CD4-positive, alpha-beta memory T cell (primary cell): ENCODE measurements at places on chromosomes 7 and 10.

DNA sequence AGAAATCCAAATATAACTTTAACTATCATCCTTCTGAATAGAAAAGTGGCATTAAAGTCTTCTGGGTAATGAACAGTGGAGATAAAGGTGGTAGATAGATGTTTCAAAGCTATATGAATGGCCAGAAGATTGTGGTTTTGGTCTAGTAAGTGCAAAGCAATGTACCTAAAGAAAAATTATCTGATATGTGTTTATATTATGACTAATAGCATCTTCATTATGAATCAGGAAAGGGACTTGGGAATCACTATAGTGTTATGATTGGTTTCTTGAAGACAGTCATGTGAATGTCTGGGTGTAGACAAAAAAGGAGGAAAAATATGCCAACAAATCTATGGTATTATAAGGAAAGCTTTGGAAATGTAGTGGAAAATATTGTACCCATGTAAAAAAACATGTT lies 3.0 kb downstream of the ZNF518A start:
- no peak overlapping the region for H3K4me3 ChIP-seq
- H3K27ac ChIP-seq, result no peak overlapping the region
- no peak for DNase-seq

DNA sequence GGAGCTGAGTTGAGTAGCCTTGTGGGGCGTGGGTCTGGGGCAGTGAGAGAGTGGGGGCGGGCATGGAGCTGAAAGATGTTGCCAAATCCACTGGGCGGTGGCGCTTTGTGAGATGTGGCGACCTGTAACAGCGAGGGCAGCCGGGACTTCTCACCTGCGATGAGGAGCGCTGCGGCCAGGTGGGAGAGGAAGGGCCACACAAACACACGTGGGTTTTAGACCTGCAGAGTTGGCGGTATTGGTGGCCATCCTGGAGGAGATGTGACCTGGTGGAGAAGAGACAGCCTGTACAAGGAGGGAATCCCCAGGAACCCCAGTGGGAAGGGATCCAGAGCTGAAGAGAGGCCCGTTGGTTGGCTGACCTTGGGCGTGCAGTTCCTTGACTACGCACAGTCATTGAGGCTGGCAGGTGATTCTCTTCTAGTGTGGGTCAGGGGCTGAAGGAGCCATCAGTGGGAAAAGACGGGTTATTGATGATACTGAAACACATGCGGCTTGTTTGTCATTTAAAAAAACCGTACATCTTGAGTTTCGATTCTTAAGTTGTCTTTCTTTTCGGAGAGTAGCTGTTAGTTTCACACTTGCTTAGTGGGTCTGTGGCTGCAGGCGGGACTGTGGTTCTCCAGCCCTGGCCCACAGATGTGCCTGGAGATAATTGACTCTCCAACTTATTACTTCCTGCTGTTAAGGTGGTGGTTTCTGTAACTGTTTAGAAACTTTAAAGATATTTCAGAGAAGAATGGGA lies 2.4 kb downstream of the CHST12 start:
- peak; percentile 77 for DNase-seq
- H3K27me3 ChIP-seq, result no peaks in the 10 kb centered on the region
- peak overlapping the region; percentile 72 for H3K4me3 ChIP-seq
- H3K4me1 ChIP-seq, result peaks cover 66% of the 10 kb centered on the region
- H3K36me3 ChIP-seq, result no peaks in the 10 kb centered on the region

GRCh38 chr7:44811093-44811492 lies 14.6 kb downstream of the PPIA start:
- H3K36me3 ChIP-seq, result no peaks in the 10 kb centered on the region
- H3K27me3 ChIP-seq, result no peaks in the 10 kb centered on the region
- H3K27ac ChIP-seq, result no peak overlapping the region
- no peaks in the 10 kb centered on the region for H3K4me1 ChIP-seq

DNA sequence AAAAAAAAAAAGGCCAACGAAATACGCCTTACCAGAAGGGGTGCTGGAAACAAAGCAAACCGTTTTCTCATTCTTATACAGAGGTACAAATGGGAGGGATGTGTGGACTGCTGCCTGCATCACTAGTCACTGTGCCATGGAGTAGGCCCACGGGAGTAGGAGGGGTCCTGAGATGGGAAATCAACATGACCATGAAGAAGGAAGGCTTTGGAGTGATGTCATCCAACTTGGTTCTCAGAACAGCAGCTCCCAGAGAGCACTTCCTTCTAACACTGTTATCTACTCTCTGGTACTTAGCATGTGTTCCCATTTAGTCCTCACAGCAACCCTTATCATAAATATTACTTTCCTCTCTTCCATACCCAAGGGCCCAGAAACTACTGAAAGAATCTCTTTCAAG lies 60.0 kb upstream of the LRGUK start:
- H3K27me3 ChIP-seq, result no peaks in the 10 kb centered on the region
- DNase-seq, result no peak
- no peaks in the 10 kb centered on the region for H3K36me3 ChIP-seq
- H3K4me3 ChIP-seq, result no peak overlapping the region

DNA sequence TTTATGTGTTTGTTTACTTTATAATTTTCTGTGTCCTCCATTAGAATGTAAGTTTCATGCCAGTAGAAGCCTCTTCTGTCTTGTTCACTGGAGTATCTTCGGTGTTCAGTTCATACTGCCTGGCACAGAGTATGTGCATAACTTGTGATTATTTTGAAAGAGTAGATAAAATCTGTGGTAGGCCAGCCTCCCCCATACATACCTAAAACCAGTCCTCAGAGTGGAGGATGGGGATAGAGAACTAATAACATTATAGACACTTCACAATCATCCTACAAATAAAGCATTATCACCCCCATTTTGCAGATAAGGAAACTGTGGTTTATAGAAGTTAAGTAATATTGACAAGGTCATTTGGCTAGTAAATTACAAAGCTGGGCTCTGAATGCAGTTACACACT lies 28.0 kb downstream of the VIM start:
- H3K27ac ChIP-seq, result no peak overlapping the region
- no peaks in the 10 kb centered on the region for H3K27me3 ChIP-seq
- no peak for DNase-seq

DNA sequence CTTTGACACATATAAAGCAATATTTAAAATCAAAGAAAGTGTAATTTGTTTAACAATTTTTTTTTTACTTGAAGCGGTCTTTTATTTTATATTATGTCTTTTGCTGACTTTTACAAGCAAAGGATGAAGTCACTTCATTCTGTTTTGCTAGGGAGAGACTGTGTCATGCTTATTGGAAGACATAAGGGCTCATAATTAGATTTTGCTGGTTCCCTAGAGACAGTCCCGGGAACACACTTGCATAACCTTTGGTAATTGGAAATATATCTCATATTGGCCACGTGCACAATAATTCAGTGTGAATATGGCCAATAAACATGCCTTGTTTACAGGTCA lies 448 bp upstream of the NET1 start:
- no peaks in the 10 kb centered on the region for H3K27me3 ChIP-seq
- no peak overlapping the region for H3K27ac ChIP-seq
- H3K36me3 ChIP-seq, result no peaks in the 10 kb centered on the region

DNA sequence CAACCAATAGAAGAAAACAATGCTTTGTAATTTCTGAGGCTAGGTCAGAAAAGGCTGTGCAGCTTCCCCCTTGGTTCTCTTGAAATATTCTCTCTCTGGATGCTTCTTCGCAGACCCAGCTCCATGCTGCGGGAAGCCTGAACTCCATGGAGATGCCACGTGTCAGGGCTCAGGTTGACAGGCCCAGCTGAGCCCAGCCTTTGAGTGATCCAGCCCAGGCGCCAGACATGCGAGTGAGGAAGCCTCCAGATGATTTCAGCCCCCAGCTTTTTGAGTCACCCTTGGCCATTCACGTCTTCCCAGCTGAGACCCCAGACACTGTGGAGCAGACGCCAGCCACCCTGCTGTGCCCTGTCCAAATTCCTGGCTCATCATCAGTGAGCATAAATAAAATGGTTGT lies 378.4 kb upstream of the NRP1 start:
- no peaks in the 10 kb centered on the region for H3K36me3 ChIP-seq
- no peak overlapping the region for H3K4me3 ChIP-seq
- no peaks in the 10 kb centered on the region for H3K27me3 ChIP-seq
- no peak overlapping the region for H3K27ac ChIP-seq

- no peaks in the 10 kb centered on the region for H3K36me3 ChIP-seq
- no peaks in the 10 kb centered on the region for H3K27me3 ChIP-seq
- H3K27ac ChIP-seq, result no peak overlapping the region
- no peak for DNase-seq
These were observed 287.7 kb downstream of the ABCA13 start for GRCh38 chr7:48458701-48459524.

DNA sequence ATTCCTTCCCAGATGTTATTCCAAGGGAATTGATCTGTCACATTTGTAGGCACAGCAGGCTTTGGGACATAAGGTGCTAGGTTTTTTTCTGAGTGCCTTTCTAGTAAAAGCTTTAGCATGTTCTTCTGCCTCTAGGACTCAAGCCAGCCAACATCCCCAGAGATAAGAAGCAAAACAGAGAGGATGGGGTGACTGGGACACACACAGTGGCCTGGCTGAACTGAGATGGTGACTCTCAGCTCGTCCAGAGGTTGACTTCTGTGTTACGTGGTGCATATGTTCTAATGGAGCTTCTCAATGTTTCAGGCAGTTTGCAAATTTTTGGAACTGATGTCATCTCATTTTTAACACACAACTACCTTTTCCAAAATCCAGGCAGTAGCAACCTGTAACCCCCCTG lies 188.1 kb upstream of the CELF2 start:
- no peak overlapping the region for H3K4me3 ChIP-seq
- no peak overlapping the region for H3K27ac ChIP-seq
- no peak for DNase-seq
- no peaks in the 10 kb centered on the region for H3K27me3 ChIP-seq
- H3K4me1 ChIP-seq, result no peaks in the 10 kb centered on the region

- H3K4me3 ChIP-seq, result peak overlapping the region; percentile 94
- H3K27ac ChIP-seq, result peak overlapping the region; percentile 87
- peaks cover 60% of the 10 kb centered on the region for H3K4me1 ChIP-seq
- DNase-seq, result no peak
These were observed 492 bp upstream of the VCL start for GRCh38 chr10:73997461-73997786.

- H3K36me3 ChIP-seq, result no peaks in the 10 kb centered on the region
- no peaks in the 10 kb centered on the region for H3K4me1 ChIP-seq
- H3K27ac ChIP-seq, result no peak overlapping the region
- peaks cover 10% of the 10 kb centered on the region for H3K27me3 ChIP-seq
- DNase-seq, result no peak
These were observed 16.4 kb upstream of the ZNF32 start for GRCh38 chr10:43665054-43665453.

- H3K27me3 ChIP-seq, result no peaks in the 10 kb centered on the region
- DNase-seq, result no peak
- H3K36me3 ChIP-seq, result no peaks in the 10 kb centered on the region
- no peaks in the 10 kb centered on the region for H3K4me1 ChIP-seq
These were observed 125.4 kb downstream of the ITIH5 start for GRCh38 chr10:7541137-7542087.

DNA sequence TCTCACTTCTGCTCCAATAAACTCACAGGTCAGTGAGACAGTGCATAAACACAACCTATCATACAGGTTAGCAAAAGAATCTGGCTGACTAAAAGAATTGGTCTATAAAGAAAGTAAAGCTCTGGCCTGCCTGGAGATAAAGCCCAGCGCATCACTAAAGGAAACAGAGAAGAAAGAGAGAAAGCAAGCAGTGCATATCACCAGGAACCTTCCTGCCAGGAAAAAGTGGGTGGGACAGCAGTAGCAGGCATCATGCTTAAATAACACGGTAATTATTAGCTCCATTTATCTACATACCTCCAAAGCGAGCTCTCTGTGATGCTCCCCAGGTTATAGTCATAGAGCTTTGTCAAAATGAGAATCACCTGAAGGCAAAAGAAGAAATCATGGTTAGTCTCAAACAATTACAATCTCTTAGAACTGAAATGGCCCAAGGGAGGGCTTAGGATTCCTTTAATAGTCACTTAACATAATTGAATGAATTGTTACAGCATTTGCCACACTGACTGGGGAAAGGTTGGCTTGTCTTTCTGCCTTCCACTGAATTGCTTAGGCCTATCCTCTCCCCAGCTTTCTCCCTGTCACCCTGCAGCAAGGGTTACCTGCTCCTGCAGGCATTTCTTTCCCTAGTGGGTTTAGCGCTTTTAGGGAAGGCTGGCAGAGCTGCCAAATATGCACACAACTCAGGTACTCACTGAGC lies 208.1 kb downstream of the SORCS1 start:
- H3K4me1 ChIP-seq, result no peaks in the 10 kb centered on the region
- H3K4me3 ChIP-seq, result no peak overlapping the region
- H3K36me3 ChIP-seq, result no peaks in the 10 kb centered on the region
- no peak for DNase-seq
